NCI-H226 (cell line): ENCODE measurements at places on chromosomes 1 and 21.

GRCh38 chr1:13965770-13966398 lies 265.9 kb downstream of the PRDM2 start:
- DNase-seq = no peak

- DNase-seq = no peak
Observed at GRCh38 chr1:23344987-23345472, 946 bp upstream of the HNRNPR start.

DNA sequence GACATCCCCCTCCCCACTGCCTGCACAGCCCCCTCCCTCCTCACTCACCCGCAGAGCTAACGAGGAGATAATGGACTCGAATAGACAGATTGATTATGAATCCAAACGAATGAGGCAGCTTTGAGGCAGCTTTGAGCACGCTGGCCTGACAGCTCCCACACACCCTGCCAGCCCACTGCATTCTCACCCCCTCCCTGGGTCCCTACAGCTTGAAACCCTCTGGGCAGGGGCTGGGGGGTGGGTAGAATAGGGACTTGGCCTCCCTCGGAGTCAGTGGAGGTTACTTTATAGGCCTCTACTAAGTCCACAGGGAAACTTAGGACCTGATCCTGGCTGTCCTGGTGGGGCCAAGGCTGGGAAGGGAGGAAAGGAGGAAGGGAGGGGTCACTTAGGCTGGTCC lies 1.9 kb downstream of the NTRK1 start:
- no peak for DNase-seq

GRCh38 chr1:61078618-61079295 lies 3.6 kb upstream of the NFIA start:
- no peak for DNase-seq

DNA sequence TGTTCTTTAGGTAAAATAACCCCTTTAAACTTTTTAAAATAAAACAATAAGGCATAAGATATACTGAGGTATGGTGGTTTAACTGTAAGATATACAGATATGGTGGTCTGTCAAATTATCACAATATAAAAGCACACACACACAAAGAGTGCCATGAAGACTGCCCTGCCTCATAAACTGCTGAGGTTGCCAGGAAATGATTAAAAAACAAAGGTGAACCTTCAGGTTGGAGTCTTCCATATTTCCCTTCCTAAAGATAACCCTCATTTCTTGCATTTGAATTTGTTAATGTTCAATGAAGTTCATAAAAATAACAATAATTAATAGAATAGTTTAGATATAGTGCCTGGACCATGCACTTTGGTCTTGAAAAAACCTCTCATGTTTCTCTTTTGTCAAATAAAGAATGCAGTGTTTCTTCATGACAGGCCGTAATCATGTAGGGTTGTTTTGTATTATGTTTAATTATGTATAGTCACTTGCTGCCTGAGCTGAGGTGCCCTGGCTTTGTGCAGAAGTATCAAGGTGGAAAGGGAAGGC lies 123.6 kb upstream of the B3GALT2 start:
- no peak for DNase-seq

DNA sequence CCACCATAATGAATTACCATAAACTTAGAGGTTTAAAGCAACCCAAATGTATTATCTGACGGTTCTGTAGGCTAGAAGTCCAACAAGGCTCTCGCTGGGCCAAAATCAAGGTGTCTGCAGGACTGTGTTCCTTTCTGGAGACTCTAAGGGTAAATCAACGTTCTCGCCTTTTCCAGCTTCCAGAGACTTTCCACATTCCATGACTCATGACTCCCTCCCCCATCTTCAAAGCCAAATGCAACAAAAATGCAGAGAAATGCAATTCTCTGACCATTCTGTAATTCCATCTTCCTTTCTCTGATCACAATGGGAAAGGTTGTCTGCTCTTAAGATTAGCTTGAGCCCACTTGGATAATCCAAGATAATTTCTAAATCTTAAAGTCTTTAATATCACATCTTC lies 287.1 kb downstream of the LTN1 start:
- DNase-seq = no peak

DNA sequence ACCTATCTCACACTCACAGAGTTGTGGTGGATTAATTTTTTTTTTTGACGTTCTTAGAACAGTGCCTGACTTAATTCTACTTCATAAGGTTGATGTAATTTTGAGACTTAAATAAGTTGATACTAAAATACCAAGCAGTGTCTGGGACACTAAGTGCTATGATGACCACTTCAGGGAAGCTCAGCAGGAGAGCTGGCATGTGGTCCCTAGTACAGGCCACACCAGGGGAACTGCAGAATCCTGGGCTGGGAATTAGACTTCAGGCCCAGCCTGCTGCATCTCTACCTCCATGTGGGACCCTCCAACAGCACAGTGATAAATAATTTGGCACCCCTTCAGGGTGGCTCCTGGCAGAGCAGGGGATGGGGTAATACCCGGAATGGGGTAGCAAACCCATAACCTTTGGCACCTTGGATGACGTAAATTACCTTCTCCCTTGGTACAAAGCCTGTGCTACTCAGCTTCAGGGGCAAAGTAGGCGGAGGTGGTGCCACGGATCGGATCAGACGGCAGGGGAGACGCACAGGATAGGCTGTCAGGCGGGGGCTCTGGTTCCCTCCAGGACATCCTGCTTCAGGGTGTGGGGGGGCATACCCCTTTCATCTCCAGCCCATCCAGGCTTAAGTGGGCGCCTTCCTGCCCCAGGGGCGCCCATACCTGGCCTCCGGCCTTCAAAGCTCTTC lies 4.8 kb downstream of the MFSD2A start:
- no peak for DNase-seq

- DNase-seq = peak; percentile 76
Observed at GRCh38 chr1:111754984-111755330, 744 bp upstream of the DDX20 start.

DNA sequence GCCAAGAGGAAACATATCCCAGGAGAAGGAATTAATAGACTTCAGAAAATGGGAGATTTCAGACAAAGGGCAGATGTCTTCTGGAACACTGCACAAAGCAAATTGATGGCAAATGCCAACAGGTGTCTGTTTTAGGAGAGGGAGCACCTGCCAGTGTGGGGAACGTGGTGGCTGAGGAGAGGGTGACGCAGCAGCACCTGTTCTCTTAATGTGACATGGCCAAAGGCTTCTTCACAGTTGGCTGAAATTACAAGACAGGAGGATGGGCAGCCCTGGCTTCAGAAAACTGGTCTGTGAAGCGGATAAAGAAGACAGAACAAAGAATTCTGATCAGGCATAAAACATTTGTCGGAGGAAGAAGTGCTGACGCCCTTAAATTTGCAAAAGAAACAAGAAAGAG lies 178.7 kb upstream of the RUNX1 start:
- DNase-seq = no peak

- no peak for DNase-seq
Observed at GRCh38 chr1:179781962-179782361, 38.9 kb downstream of the FAM163A start.

GRCh38 chr1:112735752-112736151 lies 20.6 kb upstream of the PPM1J start:
- DNase-seq = peak; percentile 80

GRCh38 chr1:10738061-10739058 lies 58.1 kb downstream of the CASZ1 start:
- DNase-seq = no peak

- DNase-seq = no peak
Observed at GRCh38 chr21:46346296-46347202, 22.6 kb downstream of the PCNT start.

DNA sequence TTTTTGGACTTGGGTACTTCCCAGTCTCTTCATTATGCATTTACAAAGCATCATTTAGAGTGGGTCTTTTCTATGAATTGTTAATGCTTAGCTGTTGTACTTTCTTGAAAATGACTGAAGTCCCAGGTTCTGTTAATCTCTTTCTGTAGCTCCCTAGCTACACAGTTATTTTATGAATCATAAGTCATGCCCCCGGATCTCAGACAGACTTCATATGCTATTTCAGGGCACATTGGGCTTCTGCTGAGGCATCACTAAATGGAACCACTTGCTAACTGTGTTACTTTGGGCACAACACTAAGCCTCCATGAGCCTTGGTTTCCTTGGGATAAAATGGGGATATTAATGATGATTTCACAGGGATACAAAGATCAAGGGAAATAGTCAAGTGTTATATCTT lies 55.5 kb upstream of the RBM15 start:
- DNase-seq = peak; percentile 39

DNA sequence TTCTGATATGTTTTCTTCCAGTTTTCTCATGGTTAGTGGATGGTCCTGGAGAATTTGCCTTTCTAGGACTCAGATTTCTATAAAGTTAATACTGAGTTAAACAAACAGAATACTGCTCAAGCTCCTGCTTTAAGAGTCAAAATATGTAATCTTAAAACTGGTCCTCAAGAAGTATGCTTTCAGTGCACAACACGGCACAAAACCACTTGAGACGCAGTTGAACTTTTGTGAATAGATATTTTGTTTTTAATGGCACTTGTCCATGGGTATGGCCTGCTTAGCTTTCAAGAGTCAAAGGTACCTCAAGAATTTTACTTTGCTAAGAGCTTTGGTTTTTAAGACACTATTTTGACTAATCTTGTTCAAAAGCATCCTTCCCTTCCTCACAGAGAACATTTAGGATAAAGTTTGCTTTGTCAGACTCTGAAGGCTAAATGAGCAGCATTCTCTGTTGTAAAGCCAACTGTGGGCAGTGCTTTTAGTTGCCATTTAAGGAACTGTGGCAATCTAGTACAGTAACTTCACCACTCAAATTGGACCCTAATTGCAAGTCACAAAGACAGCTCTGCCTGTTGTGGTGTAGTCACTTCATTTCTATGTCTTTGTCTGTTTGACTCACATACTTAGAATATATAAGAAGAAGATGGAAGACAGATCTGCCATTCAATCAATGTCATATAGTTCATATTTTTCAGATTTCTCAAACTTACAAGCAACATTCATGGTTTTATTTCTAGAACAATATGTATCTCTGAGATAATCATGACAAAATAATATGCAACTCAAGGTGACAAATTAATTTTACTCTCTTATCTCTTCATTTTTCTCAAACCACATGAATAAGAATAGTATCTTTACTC lies 28.8 kb downstream of the SAMD13 start:
- DNase-seq = no peak

- DNase-seq = no peak
Observed at GRCh38 chr1:230985711-230986110, 6.8 kb downstream of the ARV1 start.

GRCh38 chr1:2228694-2229036 lies 546 bp downstream of the SKI start:
- no peak for DNase-seq

DNA sequence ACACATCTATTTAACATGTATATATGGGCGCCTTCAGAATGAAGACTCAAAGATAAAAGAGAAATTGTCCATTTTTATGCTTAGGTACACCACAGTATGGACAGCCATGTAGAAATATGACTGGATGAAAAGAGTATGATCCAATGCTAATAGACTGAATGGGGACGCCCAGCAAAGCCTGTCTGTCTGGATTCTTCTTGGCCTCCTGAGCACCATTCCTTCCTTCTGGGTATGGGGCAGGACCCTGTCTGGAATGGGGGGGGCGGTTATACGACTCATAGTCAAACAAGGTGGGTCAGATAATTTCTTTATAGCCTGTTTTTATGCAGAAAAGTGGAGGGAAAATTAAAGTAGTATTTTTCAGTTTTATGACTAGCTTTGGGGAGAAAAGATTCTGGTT lies 81.2 kb upstream of the ABCD3 start:
- no peak for DNase-seq

DNA sequence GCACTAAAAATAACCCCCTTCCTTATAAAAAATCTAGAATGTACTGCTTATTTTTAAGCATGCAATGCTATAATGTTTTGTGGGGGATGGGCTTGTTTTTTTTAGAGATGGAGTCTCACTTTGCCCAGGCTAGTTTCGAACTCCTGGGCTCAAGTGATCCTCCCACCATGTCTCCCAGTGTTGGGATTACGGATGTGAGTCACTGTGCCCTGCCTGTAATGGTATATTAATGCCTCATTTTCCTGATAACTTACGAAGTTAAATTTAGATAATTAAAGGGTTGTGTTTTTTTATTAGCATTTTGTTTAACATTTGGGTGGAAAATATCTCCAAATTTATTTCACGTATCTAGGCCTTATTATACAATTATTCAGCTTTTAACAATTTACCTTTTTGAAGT lies 6.5 kb downstream of the RNF11 start:
- peak; percentile 50 for DNase-seq

- DNase-seq = no peak
Observed at GRCh38 chr1:19454265-19455146, 30.8 kb downstream of the CAPZB start.

DNA sequence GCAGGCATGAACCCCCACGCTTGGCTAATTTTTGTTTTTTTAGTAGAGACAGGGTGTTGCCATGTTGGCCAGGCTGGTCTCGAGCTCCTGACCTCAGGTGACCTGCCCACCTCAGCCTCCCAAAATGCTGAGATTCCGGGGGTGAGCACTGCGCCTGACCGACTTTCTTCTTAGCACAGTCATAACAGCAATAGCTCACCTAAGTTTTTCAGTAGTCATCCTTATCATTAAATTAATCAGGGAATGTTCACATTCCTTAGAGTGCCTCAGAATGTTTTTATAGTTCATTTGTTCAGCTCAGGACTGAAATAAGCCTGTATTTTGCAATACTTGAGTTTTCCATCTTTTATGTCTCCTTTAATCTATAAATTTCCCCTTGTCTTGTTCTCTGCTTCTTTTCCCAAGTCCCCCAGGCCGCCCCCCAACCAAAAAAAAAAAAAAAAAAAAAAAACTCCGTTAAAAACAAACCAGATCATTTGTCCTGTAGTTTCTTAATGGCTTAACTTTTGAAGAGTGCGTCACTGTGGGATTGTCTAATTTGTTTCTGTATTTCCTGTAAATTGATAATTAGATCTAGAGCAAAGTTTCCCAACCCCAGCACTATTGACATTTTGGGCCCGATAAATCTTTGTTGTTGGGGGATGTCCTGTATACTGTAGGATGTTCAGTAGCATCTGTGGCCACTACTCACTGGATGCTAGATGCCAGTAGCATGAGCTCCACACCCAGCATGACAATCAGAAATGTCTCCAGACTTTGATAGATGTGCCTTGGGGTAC lies 120.7 kb downstream of the ITSN1 start:
- DNase-seq = peak; percentile 71

GRCh38 chr1:48540587-48540986 lies 68.6 kb upstream of the SPATA6 start:
- no peak for DNase-seq

DNA sequence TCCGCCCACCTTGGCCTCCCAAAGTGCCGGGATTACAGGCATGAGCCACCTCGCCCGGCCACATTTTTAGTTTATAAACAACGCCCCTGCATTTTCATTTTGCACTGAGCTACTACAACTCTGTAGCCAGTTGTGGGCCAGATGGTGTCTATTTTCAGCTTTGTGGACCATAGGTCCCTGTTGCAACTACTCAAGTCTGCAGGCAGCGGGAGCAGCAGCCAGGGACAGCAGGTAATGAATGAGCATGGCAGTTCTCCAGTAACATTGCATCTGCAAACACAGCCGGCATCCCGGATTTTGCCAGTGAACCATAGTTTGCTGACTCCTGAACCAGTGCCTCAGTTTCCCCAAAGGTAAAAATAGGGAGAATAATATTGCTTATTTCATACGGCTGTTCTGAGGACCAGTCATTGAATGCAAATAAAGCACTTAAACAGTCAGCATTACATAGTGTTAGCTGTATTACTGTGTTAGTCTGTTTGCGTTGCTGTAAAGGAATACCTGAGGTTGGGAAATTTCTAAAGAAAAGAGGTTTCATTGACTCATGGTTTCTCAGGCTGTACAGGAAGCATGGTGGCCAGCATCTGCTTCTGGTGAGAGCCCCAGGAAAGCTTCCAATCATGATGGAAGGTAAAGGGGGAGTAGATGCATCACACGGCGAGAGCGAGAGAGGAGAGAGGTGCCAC lies 65.5 kb upstream of the SLC45A1 start:
- no peak for DNase-seq
